ENCODE measurements at places on chromosomes 2 and 18.

DNA sequence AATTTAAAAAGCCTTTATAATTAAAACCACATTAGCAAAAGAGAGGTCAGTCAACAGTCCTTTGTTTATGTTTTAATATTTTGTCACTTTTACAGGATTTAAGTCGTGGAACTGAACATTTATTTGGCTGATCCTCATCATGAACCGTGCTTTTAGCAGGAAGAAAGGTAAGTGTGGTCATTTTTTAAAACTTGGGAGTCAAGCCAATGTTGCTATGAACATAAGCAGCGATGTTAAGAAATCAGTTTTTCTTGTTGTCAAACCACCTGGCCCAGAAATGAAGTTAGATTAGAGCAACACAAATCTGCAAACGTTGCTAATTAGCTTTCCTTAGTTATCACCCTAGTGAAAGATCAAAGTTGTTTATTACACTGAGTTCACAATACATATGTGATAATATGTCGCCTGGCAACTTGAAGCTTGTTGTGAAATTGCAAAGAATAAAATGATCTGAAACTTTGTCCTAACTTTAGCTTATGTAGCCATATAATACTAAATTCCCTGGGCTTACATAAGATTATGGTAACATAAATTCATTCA, 186.0 kb downstream of the GULP1 start:
- no peak for DNase-seq

DNA sequence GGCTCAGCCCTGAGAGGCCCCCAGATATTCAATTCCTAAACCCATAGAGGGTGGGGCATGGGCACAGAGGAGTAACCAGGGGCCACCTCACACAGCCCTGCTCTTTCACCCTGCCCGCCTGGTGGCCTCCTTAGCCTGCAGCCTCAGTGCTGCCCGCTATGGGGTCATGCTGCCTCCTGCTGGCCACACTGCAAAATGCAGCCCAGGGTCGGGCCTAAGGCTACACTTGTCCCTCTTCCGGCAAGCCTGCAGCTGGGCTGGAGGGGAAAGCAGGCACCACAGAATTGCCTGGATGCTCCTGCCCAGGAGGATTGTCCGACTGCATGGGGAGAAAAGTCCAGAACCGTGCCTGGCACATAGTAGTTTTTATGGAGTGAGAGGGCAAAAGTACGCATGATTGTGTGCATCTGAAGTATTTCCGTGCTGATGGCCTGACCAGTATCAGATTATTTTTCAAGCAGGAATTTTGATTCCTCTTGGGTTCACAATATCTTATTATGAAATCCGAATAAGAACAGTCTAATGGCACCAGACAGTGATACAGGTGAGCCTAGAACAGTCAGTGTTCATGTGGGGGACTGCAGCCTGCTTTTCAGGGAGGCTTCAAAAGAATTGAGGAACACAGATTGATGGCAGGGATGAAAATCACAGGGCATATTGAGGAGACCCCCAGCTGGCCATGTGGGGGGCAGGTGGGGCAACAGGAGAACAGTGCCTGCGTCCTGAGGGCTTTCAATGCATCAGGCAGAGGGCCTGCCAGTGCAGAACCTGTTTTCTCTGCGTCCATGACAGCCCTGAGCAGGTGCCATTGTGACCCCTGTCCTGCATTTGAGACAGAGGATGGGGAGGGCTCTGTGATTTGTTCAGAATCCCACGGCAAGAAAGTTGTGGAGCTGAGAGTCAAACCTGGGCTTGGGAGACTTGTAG, 51.2 kb upstream of the ALPP start:
- peak; percentile 53 for DNase-seq

- peak; percentile 91 for DNase-seq
Measured at GRCh38 chr18:75408554-75409506, 18.7 kb downstream of the SMIM21 start.

- no peak for DNase-seq
Measured at GRCh38 chr18:25305584-25305983, 46.4 kb downstream of the ZNF521 start.

DNA sequence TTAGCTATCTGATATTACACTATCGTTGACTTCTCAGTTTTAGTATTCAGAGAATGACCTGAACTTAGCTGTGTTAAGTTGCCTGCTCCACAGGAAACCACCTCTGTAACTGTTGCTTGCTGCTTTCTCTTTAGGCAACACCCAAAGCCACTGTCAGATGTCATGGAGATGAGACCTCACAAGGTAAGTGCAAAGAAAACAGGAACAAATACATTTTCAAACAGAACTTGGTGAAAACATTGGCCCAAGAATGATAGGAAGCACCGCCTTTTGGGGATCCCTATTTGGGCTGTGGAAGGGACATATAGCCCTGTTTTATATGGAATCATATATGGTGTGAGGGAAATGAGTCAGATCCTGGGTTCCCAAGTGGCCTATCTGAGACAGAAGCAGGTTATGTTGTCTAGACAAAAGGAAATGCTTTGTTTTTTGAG, 143.4 kb downstream of the UBE2E3 start:
- no peak for DNase-seq

DNA sequence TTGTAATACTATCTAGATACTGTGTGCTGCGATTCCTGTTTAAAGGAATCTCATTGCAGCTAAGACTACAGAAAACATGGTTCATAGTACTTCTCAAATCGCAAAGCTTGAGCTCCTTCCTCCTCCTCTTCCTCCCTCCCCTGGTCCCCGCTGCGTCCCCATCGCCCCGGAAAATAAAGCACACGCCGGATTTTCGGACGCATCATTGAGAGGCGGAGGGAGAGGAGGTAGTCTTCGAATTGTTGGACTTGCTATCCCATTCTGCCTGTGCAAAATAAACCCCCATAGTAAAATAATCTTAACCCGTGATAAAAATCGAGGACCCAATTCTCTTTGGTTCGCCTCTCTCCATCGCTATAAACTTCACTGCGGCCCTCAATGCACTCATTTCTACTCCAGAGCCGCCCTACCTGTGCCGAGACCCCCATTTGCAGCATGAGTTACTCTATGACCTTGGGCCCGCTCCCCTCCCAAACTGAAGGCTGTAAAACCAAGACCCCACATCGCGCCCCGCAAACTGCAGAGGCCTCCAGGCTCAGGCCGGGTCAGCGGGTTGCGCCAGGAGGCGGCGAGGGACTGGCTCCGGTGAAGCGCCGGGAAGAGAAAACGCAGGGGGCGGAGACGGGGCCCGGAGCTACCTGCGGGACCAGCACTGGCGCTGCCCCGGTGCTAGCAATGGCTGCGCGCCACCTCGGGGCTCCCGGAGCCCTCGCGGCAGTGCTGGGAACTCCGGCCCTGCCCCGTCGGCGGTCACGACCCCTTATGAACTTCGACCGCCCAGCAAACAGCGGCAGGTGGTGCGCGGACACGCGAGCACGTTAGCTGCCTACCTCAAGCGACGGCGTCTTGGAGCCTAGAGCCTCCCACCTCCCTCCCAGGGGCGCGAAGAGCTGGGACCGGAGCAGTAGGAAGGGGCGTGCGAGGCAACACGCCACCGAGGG, 649 bp downstream of the ESCO1 start:
- peak; percentile 2 for DNase-seq

GRCh38 chr2:234771980-234772732, 179.7 kb upstream of the SH3BP4 start:
- no peak for DNase-seq

- no peak for DNase-seq
Measured at GRCh38 chr2:203621981-203622515, 84.4 kb upstream of the CD28 start.
